ENCODE measurements at places on chromosomes 2 and 18.

GRCh38 chr2:120592084-120592483, 143.6 kb upstream of the GLI2 start:
- no peak for DNase-seq

- no peak for DNase-seq
These were observed 5.2 kb downstream of the FN1 start for GRCh38 chr2:215430528-215431187.

DNA sequence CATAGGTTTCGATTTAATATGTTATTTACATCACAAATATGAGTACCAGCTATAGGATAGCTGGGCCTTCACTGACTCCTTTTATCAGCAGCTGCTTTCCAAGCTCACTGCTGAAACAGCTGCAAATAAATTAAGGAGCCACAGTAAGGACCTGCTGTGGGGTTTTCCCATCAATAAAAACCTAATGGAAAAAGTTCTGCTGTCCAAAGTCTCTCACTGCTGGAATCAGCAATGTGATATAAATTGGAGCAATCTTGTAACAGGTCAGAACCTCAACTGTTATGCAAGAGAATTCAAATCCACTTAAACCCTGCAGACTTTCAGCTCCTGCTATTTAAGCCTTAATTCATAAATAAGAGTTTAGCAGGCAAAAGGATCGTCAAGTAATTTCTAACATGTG, 61.3 kb downstream of the NEB start:
- DNase-seq: no peak

- DNase-seq: no peak
These were observed 4.2 kb downstream of the PXDN start for GRCh38 chr2:1739961-1740715.

GRCh38 chr2:142052220-142052863, 78.5 kb downstream of the LRP1B start:
- no peak for DNase-seq

- DNase-seq: no peak
These were observed 81.9 kb downstream of the DYNAP start for GRCh38 chr18:54672846-54673475.

Measured in NCI-H187 treated with DMSO at 0.1 percent for 48 hours (cell line).